ENCODE measurements at places on chromosomes 6 and 20. TPM values are rescaled to one million over a fixed set of nuclear protein-coding genes. Genes with fewer than 3 reads are reported as not detected.
A peak's percentile ranks its signal among the peaks of the same experiment; 100 is the strongest.

DNA sequence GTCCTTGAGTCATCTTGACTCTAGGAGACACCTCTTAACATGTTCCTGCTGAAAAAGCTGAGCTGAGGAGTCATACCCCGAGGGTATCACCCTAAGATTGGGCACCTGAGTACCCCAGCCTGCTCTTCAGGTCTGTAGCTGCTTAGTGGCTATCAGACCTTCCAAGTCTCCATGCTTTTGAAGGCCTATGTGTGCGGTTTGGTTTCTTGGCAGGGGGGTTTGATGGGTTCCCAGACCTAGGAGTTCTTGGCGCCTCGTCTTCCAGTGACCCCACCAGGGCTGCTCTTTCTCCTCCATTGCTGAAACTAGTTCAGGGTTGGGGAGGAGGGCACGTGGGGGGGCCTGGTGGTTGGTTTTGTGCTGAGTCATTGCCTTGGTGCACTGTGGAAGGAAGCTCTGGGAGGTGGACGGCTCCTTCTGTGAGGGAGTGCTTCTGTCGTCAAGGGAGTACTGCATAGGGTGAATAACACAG, 20.1 kb downstream of the IGF2R start:
- DNase-seq: no peak

DNA sequence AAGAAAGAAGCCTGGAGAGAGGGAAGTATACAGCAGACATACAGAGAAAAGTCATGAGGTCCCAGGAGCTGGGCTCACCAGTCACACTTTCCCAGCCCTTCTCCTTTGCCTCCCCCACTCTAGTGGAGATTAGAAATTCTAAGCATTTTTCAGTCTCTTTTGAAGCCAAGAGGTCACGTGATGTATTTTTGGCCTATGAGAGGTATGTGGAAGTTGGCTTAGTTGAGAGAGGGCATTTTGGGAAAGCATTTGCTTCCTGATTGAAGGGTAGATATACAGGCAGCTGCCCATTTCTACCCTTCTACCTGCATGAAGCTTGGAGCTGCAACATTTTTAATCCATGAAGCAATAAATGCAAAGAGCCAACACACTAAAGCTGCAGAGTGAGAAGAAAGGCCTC, 106.0 kb upstream of the TNFAIP3 start:
- DNase-seq: no peak

DNA sequence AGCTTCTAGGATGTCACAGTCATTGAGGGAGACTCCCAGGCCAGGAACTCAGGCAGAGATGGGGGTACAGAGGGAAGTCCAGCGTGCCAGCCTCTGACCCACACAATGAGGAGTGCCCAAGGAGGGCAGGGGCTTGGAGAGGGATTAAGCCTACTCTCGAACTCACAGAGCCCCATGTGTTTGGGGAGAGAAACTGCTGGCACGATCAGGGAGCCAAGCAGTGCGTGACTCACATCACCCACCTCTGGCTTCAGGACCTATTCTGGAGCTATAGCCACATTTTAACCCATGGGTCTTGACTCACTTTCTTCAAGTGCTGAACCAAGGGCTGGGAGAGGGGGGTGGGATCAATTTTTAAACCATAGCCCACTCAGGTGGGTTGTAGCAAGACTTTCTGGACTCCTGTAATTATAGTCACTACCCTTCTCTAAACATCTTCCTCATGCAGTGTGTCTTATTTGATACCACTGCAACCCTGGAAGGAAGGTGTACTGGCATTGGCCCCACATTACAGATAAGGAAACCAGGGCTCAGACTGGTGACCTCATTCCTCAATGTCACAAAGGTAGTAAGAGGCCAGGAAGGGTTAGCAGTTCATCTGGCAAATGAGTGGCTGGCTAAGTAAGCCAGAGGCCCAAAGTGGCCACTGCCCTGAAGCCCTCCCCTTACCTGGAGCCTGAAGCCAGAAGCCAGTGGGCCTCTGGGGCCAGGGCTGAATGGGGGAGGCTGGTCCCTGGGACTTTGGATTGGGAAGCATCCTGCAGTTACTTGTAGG, 12.0 kb downstream of the FOXP4 start:
- DNase-seq: peak; percentile 29

DNA sequence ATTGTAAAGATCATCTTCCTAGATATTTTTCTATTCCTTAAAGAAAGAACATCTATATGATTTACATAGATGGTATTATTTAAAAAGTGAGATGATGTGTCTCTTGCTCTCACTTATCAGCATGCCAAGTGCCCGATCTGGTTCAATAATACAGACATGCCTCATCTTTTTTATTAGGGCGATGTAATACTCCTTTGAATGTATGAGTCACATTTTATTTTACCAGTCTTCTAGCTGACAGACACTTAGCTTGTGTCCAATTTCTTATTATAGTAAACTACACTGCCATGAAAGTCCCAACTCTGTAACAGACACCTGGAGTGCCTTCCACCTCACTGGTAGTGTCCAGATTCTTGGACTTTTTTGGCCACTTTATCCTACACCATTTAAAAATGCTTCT, 586.6 kb upstream of the BTBD3 start:
- DNase-seq: no peak

- no peak for DNase-seq
Observed at GRCh38 chr20:48034751-48035150, 249.5 kb upstream of the SULF2 start.

DNA sequence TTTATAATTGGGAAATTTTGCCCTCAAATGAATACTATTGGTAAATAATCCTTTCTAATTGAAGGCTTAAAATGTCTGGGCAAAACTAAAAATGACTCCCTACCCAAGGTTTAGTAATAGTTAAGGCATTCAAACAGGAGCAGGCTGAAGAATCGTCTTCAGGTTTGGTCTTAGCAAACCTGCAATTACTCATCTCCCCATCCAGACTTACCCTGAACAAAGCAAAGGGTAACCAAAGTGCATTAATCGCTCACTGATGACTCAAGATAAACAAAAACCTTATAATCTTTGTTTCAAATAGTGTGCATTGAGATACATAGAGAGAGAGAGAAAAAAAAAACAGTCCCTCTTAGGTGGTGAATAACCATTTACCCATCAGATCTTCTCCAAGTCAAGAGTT, 225.5 kb downstream of the BMP2 start:
- DNase-seq: no peak

- no peak for DNase-seq
Observed at GRCh38 chr6:112266331-112266730, 12.0 kb upstream of the LAMA4 start.

- DNase-seq: no peak
Observed at GRCh38 chr6:65728879-65729479, 22.0 kb upstream of the EYS start.

- no peak for DNase-seq
Observed at GRCh38 chr6:7921632-7922092, 11.1 kb upstream of the TXNDC5 start.

DNA sequence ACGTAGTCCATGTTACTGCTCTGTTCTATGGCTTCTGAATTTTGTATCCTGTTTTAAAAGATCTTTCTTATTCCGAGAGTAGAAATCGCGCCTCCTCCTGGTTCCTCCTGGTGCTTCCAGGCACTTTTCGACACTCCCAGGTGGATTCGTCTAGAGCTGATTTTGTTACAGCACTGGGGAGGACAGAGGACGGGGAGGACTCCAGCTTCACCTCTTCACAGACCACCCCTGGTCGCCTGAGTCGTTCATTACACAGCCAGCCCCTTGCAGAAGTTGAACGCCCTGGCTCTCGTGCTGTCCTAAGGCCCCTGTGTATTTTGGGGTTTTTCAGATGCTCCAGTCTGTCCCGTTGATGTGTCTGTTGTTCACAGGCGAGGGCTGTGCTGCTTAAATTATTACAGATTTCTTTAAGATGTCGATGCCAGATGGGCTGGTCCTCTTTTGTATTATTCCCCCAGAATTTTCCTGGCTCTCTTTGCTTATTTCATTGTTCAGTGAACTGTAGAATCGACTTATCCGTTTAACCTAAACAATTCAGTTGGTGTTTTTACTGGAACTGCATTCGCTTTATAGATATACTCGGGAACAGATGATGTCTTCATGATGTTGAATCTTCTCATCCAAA, 30.5 kb downstream of the COL20A1 start:
- DNase-seq: no peak

GRCh38 chr6:53896196-53896595, 101.4 kb downstream of the LRRC1 start:
- DNase-seq: no peak

DNA sequence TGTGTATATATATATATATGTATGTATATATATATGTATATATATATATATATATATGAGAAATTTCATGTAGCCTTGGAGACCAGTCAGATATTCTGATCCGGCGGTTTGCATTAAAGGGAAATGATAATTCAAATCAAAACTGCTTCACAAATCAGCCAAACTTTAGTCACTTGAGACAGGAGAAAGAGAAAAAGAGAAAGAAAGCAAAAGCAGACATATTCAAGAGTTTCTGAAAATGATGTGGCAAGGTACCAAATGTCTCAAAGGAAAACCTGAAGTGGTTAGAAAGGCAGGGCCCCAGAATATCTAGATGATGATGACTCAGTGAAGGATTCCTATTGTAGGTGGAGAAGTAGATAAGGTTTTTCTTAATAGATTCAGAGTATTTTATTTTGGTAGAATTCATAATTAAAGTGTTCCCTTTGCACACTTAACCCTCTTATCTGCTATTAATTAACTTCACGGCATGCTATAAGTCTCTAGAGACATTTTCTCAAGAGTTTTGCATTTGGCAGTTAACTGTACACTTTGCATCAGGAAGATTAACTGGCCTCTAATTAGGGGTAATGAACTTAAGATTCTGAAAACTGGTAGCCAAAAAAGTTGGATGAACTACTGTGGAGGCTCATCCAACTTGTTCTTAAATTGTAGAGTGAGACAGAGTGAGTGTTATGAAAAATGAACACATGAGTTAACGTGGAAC, 50.1 kb upstream of the ASF1A start:
- DNase-seq: peak; percentile 50

DNA sequence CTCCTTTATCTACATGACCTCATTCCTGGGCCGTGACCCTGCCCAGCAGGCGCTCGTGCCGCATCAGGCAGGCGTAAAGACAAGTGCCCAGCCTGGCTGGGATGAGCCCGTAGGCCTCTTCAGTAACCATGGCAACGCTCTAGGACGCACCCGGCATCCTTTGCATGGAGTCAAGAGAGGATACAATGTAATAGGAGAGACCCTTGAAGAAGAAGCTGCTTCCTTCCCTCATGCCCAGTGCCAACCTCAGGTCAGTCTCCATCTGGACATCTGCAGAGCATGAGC, 5.0 kb upstream of the LSM14B start:
- no peak for DNase-seq

Gene CAGE1
- total RNA-seq: 0.26 TPM

Gene CAPN11
- not detected for total RNA-seq

Gene ENPP4
- total RNA-seq: 8.0 TPM

Gene CRYBG1
- total RNA-seq: 12.9 TPM

Gene CYP21A2
- 0.19 TPM for total RNA-seq

Data from activated naive CD4-positive, alpha-beta T cell treated with anti-CD3 and anti-CD28 coated beads for 36 hours (primary cell).